Parietal lobe (tissue), 2 donors: ENCODE measurements at places on chromosomes 16 and 17. TPM values are rescaled to one million over a fixed set of nuclear protein-coding genes. Genes with fewer than 3 reads are reported as not detected.

The CPNE7 gene
- total RNA-seq = 13.5 TPM

The PIMREG gene
- 8.5 TPM for total RNA-seq

The TBC1D3I gene
- not detected for total RNA-seq

The GPR179 gene
- total RNA-seq = 0.63 TPM

The KRT27 gene
- total RNA-seq = not detected

The OR4D1 gene
- total RNA-seq = not detected

The CHST5 gene
- 0.94 TPM for total RNA-seq

The CDH5 gene
- total RNA-seq = 7.8 TPM

The MT4 gene
- total RNA-seq = not detected

The KRTAP9-8 gene
- not detected for total RNA-seq

The ABI3 gene
- not detected for total RNA-seq

The DNAAF8 gene
- 0.31 TPM for total RNA-seq

The ENKD1 gene
- total RNA-seq = 10.3 TPM

The COX6A2 gene
- not detected for total RNA-seq

The ABCC6 gene
- total RNA-seq = not detected

The EPX gene
- total RNA-seq = not detected

The VMO1 gene
- total RNA-seq = not detected

The SMPD3 gene
- 107 TPM for total RNA-seq

The KRTAP2-3 gene
- total RNA-seq = not detected

The TBX21 gene
- total RNA-seq = not detected

The HBA2 gene
- 363 TPM for total RNA-seq

The CHAD gene
- total RNA-seq = not detected

The CCL1 gene
- not detected for total RNA-seq

The TBKBP1 gene
- total RNA-seq = 19.1 TPM

The CCDC144A gene
- total RNA-seq = 84.8 TPM

The CLDN6 gene
- 0.63 TPM for total RNA-seq

The ENPP7 gene
- not detected for total RNA-seq

The FUS gene
- 119 TPM for total RNA-seq

The PROCA1 gene
- total RNA-seq = 5.0 TPM

The ATAD5 gene
- 13.1 TPM for total RNA-seq

The KRT33B gene
- total RNA-seq = not detected

The PDIA2 gene
- total RNA-seq = 30.0 TPM

The TAC4 gene
- total RNA-seq = not detected

The SLC16A5 gene
- 1.3 TPM for total RNA-seq

The FAM234A gene
- 22.5 TPM for total RNA-seq

The CLEC3A gene
- not detected for total RNA-seq

The SOX15 gene
- 1.6 TPM for total RNA-seq

The PDILT gene
- total RNA-seq = not detected

The ACSM2A gene
- not detected for total RNA-seq

The MYH1 gene
- total RNA-seq = not detected

The PLCD3 gene
- 3.8 TPM for total RNA-seq

The SECTM1 gene
- total RNA-seq = not detected

The KRT20 gene
- total RNA-seq = not detected
